Large intestine (tissue), 12 donors: ENCODE measurements at places on chromosomes 5 and 9. TPM values are rescaled to one million over a fixed set of nuclear protein-coding genes. Genes with fewer than 3 reads are reported as not detected.

The PKD2L2 gene
- polyA plus RNA-seq, result 0.15 TPM

DNA sequence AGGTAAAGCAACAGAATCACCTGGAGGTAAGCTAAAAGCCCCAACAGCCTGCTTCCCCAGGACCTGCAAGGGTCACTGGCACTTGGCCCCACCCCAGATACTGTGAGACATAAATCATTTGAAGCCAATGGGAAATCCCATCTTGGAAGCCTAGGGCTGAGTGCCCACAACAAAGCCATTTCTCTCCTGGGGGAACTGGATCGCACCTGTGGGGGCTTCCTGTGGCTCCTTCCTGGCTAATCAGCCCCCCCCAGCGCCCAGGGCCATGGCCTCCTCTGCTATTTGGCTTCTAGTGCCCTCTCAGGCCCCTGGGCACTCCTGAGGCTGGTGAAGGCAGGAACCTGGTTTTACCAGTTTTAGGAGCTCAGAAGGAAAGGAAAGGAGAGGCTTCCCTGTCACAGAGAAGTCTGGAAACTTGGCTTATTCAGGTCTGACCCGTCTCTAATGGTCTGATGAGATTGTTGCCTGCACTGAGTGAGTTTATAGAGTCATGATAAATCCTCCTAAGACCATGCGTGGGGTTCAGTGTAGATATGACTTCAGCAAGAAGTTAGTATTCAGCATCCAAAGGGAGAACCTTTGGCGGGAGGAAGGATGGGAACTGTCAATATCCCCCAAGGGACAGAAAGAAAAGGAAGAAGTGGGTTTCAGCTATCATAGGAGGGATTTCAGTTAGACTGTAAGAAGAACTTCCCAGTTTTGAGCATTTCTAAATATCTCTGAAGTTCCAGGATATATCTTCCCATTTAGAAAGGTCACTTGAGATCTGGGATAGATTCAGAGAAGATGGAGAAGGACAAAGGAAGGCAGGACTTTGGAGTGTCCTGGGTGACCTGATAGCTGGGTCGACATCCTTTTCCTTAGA, 1.2 kb downstream of the KCNMB1 start:
- H3K27ac ChIP-seq, result no peak overlapping the region
- H3K4me1 ChIP-seq, result no peaks in the 10 kb centered on the region
- peak overlapping the region; percentile 39 for H3K4me3 ChIP-seq
- peaks cover 3% of the 10 kb centered on the region for H3K27me3 ChIP-seq

DNA sequence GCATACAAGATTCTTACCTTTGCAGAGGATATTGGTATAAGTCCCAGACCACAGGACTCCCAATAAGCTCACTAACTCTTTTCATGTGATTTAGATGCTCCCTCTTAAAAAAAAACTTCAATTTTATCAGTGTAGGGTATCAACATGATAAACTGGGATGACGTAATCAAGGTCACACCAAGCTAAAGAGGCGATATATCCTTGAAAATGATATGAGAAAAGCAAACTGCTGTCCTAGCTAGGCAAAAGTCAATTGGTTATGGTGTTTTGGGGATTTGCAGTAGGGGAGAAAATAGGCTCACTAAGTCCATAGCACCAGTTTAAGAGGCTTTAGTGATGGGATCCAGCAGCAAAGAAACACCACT, 354.4 kb downstream of the DIRAS2 start:
- H3K36me3 ChIP-seq, result no peaks in the 10 kb centered on the region
- no peaks in the 10 kb centered on the region for H3K4me1 ChIP-seq
- no peak overlapping the region for H3K4me3 ChIP-seq
- no peak overlapping the region for H3K27ac ChIP-seq
- H3K27me3 ChIP-seq, result no peaks in the 10 kb centered on the region
- no peak for DNase-seq

- no peak overlapping the region for H3K27ac ChIP-seq
- no peak for DNase-seq
- no peak overlapping the region for H3K4me3 ChIP-seq
- H3K36me3 ChIP-seq, result peaks cover 2% of the 10 kb centered on the region
Observed at GRCh38 chr9:137705906-137706305, 87.1 kb downstream of the EHMT1 start.

The GRXCR2 gene
- polyA plus RNA-seq, result 0.03 TPM

- H3K27ac ChIP-seq, result no peak overlapping the region
- no peaks in the 10 kb centered on the region for H3K27me3 ChIP-seq
- no peak for DNase-seq
- no peaks in the 10 kb centered on the region for H3K36me3 ChIP-seq
- no peak overlapping the region for H3K4me3 ChIP-seq
- no peaks in the 10 kb centered on the region for H3K4me1 ChIP-seq
Observed at GRCh38 chr5:72092074-72092473, 15.2 kb upstream of the MAP1B start.

DNA sequence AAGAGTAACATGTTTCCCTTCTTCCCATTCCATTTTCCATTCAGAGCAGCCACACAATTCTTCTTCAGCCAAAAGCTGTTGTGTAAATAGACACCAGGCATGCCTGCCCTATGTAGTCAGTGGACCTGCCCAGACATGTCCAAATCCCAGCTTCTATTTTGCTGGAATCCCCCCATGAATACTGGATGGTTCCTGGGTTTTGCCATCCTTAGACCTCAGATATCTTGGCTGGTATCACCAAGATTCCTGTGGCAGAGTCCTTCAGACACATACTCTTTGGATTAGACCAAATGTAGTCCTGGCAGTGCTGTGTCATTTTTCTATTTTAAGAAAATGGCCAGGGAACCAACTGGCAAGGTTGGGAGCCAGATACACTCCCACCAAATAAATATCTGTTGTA, 10.3 kb downstream of the FST start:
- no peak for DNase-seq
- no peak overlapping the region for H3K27ac ChIP-seq
- H3K4me1 ChIP-seq, result no peaks in the 10 kb centered on the region
- no peaks in the 10 kb centered on the region for H3K36me3 ChIP-seq

DNA sequence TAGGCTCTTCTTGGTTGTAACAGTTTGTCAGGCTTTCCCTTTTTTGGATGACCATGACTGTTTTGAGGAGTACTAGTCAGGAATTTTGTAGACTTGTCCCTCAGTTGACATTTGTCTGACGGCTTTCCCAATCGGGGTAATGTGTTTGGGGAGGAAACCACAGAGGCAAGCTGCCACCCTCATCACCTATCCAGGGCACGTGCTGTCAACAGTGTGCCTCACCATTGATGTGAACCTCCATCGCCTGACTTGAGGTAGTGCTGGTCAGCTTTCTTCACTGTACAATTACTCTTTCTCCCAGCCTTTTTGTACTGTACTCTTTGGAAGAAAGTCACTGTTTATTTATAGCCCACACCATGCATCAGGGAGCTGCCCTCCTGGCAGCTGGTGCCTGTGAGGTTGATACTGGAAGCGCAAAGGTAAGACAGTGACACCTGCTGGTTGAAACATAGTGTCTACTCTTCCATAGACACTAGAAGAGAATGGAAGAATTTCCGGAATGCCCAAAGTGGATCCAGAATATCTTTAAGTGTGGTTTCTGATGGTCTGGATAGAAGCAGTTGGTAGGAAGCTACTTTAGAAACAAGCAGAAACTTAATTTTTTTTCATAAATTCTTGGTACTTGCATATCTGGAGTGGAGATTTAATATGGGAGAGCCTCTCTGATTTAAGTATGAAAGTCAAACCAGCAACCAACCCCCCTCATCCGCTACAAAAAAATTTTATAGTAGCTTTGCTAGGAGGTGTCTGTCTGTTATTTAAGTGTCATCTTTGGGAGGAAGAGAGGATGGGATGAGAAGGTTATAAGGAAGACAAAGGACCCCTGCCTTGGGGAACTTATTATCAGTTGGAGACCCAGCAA, 69.3 kb downstream of the SNX30 start:
- no peaks in the 10 kb centered on the region for H3K27me3 ChIP-seq
- no peak overlapping the region for H3K27ac ChIP-seq
- no peaks in the 10 kb centered on the region for H3K4me1 ChIP-seq
- H3K36me3 ChIP-seq, result peaks cover 23% of the 10 kb centered on the region
- no peak overlapping the region for H3K4me3 ChIP-seq
- peak; percentile 48 for DNase-seq

GRCh38 chr5:56026863-56027300, 32.1 kb upstream of the IL6ST start:
- no peak overlapping the region for H3K4me3 ChIP-seq
- peak; percentile 51 for DNase-seq
- peaks cover 17% of the 10 kb centered on the region for H3K4me1 ChIP-seq
- no peaks in the 10 kb centered on the region for H3K36me3 ChIP-seq

The GHR gene
- 10.5 TPM for polyA plus RNA-seq

DNA sequence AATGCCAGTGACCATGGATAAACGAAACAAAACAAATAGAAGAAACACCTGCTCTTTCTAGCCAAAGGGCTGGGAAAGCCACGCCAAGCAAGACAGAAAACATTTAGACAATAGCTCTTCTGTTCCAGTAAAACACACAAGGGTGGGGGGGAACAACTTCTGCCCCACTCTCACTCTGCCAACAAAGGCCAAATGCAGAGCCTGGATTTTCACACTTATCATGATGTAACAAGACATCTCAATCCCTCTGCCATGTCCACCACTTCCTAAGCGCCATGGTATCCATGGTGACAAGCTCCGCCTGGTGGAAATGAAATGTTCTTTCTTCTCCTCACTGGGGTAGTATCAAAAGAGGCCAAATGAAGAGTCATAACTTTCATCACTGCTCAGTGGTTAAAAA, 60.6 kb downstream of the DRD1 start:
- no peak for DNase-seq
- H3K27me3 ChIP-seq, result no peaks in the 10 kb centered on the region
- no peak overlapping the region for H3K4me3 ChIP-seq
- H3K27ac ChIP-seq, result peak overlapping the region; percentile 23
- no peaks in the 10 kb centered on the region for H3K36me3 ChIP-seq
- H3K4me1 ChIP-seq, result peaks cover 4% of the 10 kb centered on the region

- no peak overlapping the region for H3K27ac ChIP-seq
- peak; percentile 31 for DNase-seq
- H3K27me3 ChIP-seq, result no peaks in the 10 kb centered on the region
Observed at GRCh38 chr9:124202447-124202971, 55.2 kb upstream of the NEK6 start.

GRCh38 chr5:150448334-150448733, 1.2 kb downstream of the RPS14 start:
- peaks cover 9% of the 10 kb centered on the region for H3K4me1 ChIP-seq
- no peak overlapping the region for H3K27ac ChIP-seq
- DNase-seq, result peak; percentile 13
- peaks cover 47% of the 10 kb centered on the region for H3K36me3 ChIP-seq
- H3K4me3 ChIP-seq, result peak overlapping the region; percentile 95

DNA sequence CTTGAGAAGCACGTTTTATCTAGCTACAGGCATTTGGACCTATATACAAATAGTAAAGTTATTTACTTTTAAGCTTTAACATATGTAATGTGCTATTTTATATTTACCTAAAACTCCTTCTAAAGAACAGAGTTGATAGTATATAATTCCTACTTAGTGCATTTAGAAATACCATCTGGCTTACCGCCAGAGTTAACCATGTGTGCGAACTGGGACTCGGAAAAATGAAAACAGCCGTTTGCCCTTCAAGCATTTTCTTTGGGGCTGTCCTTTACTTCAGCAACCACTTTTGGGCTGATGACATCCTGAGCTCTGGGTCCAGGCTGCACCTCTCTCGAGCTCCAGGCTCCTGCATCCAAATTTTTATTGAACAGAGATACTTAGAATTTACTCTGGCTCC, 21.9 kb upstream of the DHFR start:
- no peak overlapping the region for H3K27ac ChIP-seq
- H3K4me3 ChIP-seq, result no peak overlapping the region
- DNase-seq, result no peak
- H3K36me3 ChIP-seq, result peaks cover 40% of the 10 kb centered on the region
- H3K4me1 ChIP-seq, result no peaks in the 10 kb centered on the region

The SUSD1 gene
- 28.4 TPM for polyA plus RNA-seq

The LCN12 gene
- 121 TPM for polyA plus RNA-seq

The MYOZ3 gene
- polyA plus RNA-seq, result 3.0 TPM

GRCh38 chr9:114629563-114630090, 18.5 kb downstream of the TMEM268 start:
- no peaks in the 10 kb centered on the region for H3K27me3 ChIP-seq
- no peak overlapping the region for H3K27ac ChIP-seq
- H3K36me3 ChIP-seq, result peaks cover 43% of the 10 kb centered on the region

The VCAN gene
- 82.7 TPM for polyA plus RNA-seq

The MGAT1 gene
- polyA plus RNA-seq, result 110 TPM

DNA sequence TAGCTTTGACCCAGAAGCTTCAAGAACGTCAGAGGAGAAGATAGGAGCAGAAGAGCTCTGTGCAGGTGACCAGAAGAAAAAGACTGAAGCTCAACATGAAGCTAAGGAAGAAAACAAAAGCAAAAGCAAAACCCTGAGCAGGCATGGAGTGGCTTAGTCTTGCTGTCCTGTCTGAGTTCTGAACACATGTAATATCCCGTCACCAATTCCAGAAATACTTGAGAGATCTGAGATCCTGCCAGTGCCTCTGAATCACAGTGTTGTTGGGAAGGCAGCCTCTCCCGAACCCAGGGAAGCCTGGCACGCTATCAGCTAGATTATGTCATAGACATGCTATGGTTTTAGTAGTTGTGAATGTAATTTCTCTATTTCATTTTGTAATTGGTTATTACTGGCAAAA, 235.7 kb downstream of the ICE1 start:
- H3K27ac ChIP-seq, result no peak overlapping the region
- no peaks in the 10 kb centered on the region for H3K4me1 ChIP-seq
- no peak overlapping the region for H3K4me3 ChIP-seq
- no peak for DNase-seq
- H3K36me3 ChIP-seq, result no peaks in the 10 kb centered on the region

- H3K4me1 ChIP-seq, result no peaks in the 10 kb centered on the region
- H3K27me3 ChIP-seq, result no peaks in the 10 kb centered on the region
- no peak overlapping the region for H3K27ac ChIP-seq
- no peaks in the 10 kb centered on the region for H3K36me3 ChIP-seq
Observed at GRCh38 chr5:95237324-95237723, 47.6 kb downstream of the MCTP1 start.
